ENCODE measurements at places on chromosomes 1 and 21. TPM values are rescaled to one million over a fixed set of nuclear protein-coding genes. Genes with fewer than 3 reads are reported as not detected.

OR2L8 gene
- polyA plus RNA-seq = not detected

TM2D1 gene
- 67.5 TPM for polyA plus RNA-seq

CAPN8 gene
- 0.90 TPM for polyA plus RNA-seq

BMP8A gene
- polyA plus RNA-seq = 4.7 TPM

TNFSF18 gene
- polyA plus RNA-seq = 0.50 TPM

VWA5B1 gene
- polyA plus RNA-seq = 6.1 TPM

CLIC6 gene
- polyA plus RNA-seq = 0.19 TPM

APCS gene
- polyA plus RNA-seq = not detected

VCAM1 gene
- polyA plus RNA-seq = 39.4 TPM

EDN2 gene
- polyA plus RNA-seq = 0.17 TPM

CCDC17 gene
- polyA plus RNA-seq = 1.7 TPM

GRCh38 chr1:151012684-151013471 lies 4.6 kb downstream of the PRUNE1 start:
- no peak for DNase-seq

DNA sequence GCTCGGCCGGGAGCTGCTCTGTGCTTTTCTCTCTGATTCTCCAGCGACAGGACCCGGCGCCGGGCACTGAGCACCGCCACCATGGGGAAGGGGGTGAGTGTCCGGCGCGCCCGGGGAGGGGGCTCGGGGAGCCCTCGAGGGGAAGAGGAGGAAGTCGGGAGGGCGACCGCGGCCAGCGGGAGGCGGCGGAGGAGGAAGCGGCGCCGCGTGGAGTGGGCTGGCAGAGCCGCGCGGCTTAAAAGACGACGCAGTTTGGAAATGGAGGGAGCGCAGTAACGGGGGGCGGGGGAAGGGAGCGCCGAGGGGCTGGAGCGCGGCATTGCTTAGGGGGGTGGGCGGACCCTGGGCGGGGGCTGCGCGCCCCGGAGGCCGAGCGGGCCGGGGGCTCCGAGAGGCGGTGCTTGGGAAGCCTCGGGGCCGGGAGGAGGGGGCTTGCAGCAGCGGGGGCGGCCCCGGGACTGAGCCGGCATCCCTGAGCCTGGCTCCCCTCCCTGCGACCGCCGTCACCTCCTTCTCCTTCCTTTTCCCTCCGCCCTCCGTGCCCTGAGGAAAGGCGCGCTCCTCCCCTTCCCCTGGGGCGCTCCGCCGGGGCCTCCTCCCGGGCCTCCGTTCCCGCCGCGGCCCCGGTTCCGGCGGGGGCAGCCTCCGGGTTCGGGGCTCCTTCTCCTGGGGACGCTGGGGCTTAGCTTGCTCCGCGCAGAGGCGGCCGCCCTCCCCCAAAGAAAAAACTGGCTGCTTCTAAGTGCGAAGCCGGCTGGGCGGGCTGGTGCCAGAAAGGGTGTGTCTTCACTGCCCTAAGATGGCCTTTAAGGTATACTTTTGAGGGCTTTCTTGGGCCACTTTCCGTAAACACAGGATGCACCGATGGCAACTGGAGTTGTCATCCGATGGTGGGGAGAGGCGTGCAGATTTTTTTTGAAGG lies 648 bp downstream of the ATP1A1 start:
- DNase-seq = peak; percentile 80

DNA sequence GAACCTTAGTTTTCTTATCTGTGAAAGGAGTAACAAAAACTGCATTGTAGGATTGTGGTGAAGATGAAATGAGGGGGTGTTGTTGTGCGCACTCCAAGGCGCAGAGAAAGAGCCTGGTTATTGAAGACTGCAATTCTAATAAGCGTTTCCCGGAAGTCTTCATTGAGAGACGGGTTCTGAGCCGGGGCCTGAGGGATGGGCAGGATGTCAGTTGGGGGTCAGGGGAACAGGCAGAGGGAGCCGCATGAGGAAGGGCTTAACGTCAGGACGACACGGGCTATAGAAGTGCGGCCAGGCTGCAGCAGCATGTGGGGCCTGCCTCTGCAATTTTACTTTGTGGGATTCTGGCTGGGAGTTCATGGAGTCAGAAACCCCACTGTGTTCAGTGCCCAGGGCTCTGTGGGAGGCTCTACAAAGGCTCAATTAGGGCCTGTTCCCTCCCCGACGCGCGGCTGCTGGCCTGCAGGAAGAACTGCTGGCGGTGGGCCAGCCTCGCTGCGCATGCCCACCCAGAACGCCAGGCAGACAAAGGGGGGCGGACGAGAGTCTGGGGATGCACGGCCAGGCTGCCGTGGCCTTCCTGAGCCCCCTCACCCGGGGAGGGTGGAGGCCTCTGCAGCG lies 20.7 kb downstream of the TRIM62 start:
- DNase-seq = peak; percentile 94

DNA sequence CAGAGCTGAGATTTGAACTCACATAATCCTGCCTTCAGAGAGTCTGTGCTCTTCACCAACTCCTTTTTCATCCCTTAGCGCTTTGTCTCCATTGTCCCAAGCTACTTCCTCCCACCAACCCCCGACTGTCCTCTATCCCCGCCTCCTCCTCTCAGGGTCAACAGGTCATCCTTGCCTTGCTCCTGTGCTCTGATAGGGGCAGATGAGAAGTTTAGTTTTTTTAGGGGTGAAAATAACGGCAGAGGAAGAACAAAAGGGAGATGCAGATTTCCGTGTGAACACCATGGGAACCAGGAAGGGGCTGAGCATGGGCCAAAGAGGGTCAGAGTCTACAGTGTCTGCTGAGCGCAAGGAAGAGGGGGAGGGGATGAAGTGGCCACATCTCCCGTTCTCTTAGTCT lies 31.9 kb downstream of the GLUL start:
- no peak for DNase-seq

DNA sequence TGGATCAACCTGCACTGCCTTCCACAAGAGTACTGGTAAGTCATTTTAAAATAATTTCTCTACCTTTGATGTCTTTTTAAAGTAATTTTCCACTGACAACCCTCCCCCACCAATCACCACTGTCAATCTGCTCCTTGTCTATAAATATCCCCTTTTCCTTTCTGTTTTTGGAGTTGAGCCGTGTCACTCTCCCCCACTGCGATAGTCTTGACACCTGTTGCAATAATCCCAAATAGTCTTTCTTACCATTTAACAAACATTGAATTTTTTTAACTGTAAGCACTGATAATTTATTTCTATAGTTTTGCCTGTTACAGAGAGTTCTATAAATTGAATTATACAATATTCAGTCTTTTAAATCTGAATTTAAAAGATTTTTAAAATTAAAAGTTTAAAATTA lies 420.9 kb downstream of the COL11A1 start:
- no peak for DNase-seq

DNA sequence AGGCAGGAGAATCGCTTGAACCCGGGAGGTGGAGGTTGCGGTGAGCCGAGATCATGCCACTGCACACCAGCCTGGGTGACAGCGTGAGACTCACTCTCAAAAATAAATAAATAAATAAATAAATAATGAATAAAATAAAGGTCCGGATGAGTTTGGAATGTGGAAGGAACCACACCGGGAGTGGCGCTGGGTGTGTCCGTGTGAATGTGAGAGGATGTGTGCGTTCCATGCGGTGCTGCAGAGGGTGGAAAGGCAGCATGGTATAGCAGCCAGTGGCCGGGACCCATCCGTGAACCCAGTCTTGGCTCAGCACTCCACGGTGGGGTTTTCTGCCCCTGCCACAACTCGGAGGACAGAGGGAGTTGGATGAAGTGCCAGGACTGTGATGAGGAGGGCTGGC lies 56.2 kb upstream of the POFUT2 start:
- DNase-seq = no peak

DNA sequence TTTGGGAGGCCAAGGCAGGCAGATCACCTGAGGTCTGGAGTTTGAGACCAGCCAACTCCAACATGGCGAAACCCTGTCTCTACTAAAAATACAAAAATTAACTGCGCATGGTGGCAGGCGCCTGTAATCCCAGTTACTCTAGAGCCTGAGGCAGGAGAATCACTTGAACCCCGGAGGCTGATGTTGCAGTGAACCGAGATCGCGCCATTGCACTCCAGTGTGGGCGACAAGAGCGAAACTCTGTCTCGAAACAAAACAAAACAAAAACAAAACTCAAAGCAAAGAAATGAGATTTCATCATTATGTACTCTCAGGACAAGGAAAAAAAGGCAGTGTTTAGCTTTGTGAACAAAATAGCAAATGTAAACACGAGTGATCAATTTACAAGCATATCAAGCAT lies 61.0 kb downstream of the LAMC2 start:
- no peak for DNase-seq

DNA sequence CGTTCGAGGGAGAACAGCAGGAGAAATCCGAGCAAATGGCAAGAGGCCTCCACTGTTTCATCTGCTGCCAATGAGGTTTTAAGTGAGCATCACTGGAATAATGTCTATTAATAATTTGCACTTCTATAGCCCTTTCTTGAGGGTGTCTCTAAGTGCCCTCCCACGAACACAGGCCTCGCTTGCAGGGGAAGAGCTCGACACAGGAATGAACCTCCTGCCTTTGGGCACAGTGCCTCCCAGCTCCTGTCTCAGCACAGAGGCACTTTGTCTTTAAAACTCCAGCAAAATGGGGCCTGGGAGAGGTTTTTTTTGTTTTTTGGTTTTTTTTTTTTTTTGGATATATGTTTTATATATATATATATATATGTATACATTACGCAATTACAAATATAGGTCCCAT lies 56.6 kb downstream of the OLIG1 start:
- DNase-seq = peak; percentile 46

- no peak for DNase-seq
Observed at GRCh38 chr1:41900603-41901444, 17.9 kb downstream of the HIVEP3 start.

GRCh38 chr1:213564215-213564659 lies 423.5 kb upstream of the PROX1 start:
- DNase-seq = no peak

DNA sequence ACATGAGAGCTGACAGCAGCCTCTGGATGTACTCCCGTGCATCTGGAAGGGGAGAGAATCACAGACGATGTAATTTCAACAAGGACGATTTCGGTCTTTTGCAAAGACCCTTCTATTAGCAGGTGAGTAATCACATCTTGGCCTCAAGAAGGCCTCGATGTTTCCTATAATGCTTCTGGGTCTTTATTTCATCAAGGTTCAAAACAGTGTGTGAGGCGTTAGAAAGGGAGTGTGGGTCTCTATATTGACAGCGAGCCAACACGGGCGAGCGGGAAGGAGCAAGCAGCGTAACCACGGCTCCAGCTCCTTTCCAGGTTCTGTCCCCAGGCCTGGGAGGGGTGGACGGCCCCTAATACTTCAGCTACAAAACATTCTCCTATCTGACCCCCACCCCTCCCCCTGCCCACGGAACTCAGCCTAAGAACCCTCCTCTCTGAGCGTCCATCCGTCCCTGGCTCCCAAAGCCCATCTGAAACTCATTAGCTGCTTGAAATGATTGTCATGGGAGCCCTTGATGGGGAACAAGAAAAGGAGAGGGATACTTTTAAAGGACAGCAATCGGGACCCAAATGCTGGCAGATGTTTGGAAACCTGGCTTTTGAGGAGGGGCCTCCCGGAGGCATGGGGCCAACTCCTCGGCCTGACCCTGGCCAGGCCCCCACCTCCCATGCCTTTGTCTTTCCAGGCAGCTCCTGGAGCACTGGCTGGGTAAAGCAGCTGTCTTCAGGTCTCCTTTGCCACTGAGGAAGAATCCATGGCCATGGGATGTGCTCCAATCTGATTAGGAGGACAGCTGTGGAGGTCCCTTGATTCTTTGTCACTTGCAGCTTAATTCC lies 250.8 kb downstream of the FOXD2 start:
- no peak for DNase-seq

DNA sequence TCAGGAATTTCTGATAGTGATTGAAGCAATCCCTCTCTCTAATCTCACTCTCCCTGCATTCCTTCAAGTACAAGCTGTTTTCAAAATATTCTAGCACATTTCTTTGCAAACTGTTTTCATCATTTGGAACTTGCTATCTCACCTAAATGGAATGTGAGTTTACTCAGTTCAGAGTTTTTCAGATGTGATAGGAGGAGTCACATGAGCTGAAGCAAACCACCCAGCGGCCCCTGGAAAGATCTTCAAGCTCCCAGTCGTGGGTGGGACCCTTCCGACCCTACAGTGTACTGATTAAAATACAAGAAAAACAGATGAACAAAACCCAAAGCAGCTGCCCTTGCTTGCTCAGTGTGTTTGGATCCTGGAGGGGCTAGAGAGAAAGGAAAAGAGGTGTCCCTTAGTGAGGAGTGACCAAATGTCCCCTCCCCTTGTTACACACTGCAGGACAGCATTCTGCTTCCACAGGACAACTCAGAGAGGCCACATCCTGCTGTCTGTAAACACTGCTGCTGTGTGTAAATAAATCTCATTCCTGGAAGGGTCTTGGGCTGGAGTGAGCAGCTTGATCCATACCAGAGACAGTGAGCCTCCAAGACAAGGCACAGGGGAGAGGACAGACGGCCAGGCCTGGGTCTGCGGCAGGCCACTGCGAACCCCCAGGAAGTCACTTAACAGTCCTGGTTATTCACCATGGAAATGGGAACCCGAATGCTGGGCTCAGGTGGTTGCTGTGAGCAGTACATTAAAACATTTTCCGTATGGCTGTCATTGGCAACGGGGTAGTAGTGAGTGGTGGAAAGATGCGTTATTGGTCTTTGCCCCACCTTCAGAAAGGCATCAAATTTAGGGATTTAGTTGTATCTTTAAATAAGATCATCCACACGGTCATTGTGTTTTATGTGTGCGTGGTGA lies 229.2 kb downstream of the RHOU start:
- DNase-seq = peak; percentile 58

DNA sequence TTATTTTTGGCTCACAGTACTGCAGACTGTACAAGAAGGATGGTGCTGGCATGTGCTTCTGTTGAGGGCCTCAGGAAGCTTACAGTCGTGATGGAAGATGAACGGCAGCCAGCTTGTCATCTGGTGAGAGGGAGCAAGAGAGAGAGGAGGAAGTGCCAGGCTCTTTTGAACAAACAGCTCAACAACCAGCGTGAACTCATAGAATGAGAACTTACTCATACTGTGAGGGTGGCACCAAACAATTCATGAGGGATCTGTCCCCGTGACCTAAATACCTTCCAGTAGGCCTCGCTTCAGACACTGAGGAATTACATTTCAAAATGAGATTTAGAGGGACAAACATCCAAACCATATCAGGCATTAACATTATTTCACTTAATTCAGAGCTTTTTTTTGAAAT lies 84.7 kb downstream of the PKN2 start:
- DNase-seq = no peak

DNA sequence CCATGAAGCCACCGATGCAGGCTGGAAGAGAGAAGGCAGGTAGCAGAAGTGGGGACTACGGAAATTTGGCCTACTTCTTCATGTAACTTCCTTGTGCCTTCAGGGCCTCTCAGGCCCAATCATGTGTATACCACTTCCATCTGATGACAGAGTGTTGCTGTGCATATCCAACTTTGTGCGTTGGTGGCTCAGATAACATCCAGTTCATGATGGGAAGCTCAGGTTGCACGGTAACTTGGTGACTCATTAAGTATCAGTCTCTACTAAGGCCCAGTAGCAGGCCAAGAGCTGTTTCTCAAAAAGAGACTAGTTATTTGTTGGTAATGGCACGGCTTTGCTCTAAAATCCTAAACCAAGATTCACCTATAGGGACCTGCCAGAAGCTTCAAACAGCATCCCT lies 117.6 kb downstream of the LTN1 start:
- DNase-seq = no peak
